ENCODE measurements at places on chromosomes 5 and 9.

DNA sequence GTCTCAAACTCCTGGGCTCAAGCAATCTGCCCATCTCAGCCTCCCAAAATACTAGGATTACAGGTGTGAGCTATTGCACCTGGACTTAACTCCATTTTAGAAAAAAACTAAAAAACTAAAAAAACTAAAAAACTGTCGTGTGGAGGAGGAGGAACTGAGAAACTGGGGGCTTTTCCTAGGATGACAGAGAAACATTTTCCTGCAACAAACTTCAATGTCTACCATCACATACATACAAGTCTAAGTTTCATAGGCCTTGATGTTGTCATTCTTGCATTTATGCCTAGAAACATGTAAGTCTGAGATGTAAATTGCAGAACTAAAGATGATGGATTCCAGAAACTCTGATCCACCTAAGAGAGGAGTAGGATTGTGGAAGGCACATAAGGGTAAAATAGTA, 556.8 kb downstream of the RAB3C start:
- no peak for DNase-seq

GRCh38 chr5:18179579-18179978, 545.3 kb downstream of the TAF11L14 start:
- DNase-seq: no peak

DNA sequence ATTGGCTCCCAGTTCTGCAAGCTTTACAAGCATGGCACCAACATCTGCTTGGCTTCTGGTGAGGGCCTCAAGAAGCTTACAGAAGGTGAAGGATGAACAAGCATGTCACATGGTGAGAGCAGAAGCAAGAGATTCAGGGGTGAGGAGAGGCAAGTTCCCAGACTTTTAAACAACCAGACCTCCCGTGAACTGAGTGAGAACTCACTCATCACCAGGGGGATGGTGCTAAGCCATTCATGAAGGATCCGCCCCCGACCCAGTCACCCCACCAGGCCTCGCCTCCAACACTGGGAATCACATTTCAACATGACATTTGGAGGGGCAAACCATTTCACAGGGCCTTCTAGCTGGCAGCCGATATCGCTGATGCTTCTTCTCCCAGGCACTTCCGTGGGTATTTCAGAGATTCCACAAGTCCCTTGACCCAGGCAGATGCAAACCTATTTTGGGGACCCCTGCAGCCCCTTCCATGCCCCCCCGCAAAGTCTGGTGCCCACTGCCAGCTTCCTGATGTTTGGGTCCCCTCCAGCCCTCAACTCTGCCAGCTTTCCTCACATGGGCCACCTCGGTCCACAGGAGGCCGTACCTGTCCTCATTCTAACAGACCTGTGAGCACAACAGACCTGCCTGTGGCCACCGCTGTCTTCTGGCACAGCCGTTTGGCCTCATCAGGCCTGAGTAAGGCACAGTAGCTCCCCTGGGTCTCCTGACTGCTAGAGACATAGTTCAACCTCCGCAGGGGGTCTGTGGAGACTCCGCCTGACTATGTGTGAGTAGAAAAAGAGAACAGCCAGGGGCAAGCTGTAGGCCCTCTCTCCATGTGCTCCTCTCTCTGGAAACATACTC, 60.7 kb upstream of the ANGPTL2 start:
- no peak for DNase-seq

GRCh38 chr5:65062469-65063083, 293.8 kb downstream of the CWC27 start:
- peak; percentile 97 for DNase-seq

DNA sequence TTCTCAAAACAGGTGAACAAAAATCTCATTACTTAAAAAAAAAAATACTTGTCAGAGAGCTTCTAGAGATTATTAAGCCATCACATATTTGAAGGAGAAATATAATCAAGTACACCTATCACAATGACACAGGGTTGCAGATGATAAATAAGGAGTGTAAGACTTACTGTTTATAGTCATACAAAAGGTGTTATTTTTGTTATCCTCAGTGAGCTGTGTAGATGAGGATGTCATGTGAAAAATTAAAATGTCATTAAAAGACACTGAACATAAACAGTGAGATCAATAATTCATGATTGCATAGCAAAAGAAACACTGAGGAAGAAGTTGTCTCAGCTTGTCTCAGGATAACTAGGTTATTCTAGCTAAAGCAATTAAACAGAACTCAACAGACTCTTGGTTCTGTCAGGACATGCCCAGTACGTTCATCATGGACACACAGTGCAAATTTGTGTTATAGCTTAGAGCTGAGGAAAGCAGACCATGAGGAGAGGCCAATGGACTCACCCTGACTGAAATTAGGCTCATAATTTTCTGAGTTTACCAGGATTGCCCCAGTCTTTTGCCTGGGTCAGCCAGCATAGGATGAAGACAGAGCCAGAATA, 1162.6 kb upstream of the C9orf72 start:
- no peak for DNase-seq

- no peak for DNase-seq
Measured at GRCh38 chr5:68648944-68649857, 433.6 kb downstream of the PIK3R1 start.

DNA sequence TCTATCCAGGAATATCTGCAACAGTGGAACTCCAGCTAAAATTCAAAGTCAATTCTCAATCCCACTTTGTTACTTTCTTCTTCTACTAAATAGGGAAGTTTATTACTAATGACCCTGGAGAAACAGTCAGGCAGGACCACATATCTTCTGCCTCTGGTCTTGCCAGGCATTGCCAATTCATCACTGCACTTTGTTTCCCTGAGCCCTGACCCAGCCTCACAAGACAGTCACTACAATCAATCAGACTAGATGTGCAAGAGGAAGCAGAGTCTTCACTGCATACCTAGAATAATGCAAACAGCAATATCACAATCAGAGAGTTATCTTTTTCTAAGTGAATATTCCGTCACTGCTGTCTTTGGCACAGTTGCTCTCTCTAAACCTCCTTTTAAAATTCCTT, 74.9 kb upstream of the GAS1 start:
- no peak for DNase-seq

- no peak for DNase-seq
Measured at GRCh38 chr5:9722601-9723180, 92.5 kb upstream of the TAS2R1 start.

- DNase-seq: no peak
Measured at GRCh38 chr5:136199408-136199807, 6.4 kb upstream of the SMIM32 start.
